ENCODE measurements at places on chromosomes 5 and 9. TPM values are rescaled to one million over a fixed set of nuclear protein-coding genes. Genes with fewer than 3 reads are reported as not detected.

- DNase-seq = no peak
These were observed 450.9 kb downstream of the DMAC1 start for GRCh38 chr9:7348692-7349091.

GRCh38 chr5:56456002-56456401 lies 222.9 kb upstream of the ANKRD55 start:
- DNase-seq = no peak

GRCh38 chr5:36300191-36300926 lies 1.3 kb downstream of the RANBP3L start:
- no peak for DNase-seq

- no peak for DNase-seq
These were observed 580.2 kb upstream of the PTPRD start for GRCh38 chr9:11192993-11193392.

GRCh38 chr9:100619665-100620064 lies 41.8 kb downstream of the CAVIN4 start:
- no peak for DNase-seq

Gene C9orf43
- 0.60 TPM for total RNA-seq

Gene RHOBTB3
- total RNA-seq = 3.8 TPM
